ENCODE measurements at places on chromosomes 6 and 20.

DNA sequence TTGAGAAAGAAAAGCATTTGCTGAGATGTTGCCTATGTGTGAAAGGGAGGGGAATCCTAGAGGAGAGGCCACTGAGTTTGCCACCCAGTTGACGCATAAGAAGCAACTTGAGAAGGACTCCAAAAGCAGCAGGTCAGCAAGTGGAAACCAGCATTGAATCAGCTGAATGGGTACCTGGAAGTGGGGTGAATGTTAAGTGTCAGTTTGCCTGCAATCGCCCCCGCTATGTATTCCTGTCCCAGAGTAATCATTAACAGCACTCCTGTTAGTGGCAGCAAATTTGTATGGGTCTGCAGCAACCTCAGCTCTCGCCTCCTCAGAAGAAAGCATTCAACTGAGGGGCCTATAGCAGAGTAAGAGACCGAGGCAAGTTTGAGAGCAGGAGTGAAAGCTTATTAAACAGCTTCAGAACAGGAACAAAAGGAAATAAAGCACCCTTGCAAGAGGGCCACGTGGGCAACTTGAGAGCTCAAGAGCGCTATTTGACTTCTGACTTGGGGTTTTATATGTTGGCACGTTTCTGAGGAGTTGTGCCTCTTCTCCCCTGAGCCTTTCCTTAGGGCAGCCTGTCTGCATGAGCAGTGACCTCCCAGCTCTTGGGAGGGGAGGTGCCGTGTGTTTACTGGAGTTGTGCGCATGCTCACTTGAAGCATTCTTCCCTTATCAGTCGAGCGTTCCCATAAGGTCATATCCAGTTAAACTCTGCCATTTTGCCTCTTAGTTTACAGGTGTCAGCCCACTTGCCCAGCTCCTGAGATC, 122.6 kb upstream of the PHACTR1 start:
- no peak for DNase-seq

GRCh38 chr6:21596949-21597682, 3.6 kb downstream of the SOX4 start:
- peak; percentile 51 for DNase-seq

DNA sequence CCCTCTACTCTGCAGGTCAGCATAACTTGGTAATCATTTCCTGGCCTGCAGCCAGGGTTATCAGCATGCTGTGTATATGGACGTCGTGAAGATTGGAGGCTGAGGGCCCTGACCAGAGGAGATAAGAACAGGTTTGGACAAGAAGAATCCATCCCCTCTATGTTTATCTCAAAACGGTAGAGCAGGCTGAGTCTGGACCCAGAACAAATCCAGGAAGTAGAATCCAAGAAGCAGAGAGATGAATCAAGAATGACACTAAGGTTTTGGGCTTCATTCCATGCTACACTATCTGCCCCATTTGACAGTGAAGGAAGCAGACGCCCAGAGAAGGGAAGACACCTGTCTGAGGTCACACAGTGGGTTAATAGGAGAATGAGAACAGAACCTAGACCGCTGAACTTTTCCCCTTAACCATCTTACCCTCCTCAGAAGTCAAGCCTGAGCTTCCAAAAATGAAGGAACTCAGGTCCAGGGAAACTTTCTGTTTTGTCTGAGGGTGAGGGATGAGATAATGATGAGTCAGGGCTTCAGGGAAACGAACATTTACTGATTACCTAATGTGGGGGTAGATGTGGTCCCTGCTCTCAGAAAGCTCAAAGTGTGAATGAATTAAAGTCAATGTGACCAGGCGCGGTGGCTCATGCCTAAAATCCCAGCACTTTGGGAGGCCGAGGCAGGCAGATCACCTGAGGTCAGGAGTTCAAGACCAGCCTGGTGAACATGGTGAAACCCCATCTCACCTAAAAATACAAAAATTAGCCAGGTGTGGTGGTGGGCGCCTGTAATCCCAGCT, 9.4 kb upstream of the COMMD7 start:
- peak; percentile 80 for DNase-seq

DNA sequence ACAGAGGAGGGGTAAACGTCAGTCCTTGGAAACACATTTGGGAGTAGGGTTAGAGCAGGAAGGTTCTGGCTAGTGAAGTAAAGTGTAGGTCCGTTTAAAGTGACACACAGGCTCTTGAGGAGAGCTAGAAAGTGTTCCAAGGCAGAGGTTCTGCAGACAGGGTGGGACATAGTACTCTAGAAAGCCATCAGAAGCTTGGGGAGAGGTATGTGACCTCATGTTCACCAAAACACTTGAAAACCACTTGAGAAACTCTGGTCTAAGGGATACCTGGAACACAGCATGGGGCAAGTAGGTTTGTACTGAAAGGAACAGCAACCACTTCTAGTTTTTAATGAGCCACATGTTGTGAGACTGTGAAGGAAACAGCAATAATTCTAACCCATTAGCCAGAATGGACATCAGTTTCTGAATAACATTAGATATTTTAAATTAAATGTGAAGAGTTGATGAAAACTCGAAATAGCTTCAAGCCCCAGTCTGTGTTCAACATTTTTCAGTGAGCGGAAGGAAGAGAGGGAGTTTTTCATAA, 49.0 kb downstream of the SOBP start:
- DNase-seq, result no peak

DNA sequence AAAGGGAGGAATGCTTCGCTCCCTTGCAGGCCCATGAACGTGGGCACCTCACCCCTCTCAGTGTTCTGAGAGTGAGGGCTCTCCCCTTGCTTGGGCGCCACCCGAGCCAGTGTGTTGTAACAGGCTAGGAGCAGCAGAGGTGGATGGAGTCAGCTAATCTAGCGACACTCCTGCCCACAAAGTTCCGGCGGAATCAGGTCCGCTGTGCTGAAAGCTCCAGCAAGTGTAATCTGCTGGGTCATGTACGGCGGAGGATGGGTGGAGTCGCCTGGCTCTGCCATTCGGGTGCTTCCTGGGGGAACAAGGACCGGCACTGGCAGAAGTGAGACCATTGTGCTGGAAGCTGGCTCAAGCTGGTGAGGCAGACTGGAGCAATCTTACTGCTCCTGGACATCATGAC, 1310.1 kb downstream of the EPHA7 start:
- DNase-seq, result no peak

GRCh38 chr20:4038047-4038459, 22.7 kb upstream of the RNF24 start:
- peak; percentile 83 for DNase-seq

DNA sequence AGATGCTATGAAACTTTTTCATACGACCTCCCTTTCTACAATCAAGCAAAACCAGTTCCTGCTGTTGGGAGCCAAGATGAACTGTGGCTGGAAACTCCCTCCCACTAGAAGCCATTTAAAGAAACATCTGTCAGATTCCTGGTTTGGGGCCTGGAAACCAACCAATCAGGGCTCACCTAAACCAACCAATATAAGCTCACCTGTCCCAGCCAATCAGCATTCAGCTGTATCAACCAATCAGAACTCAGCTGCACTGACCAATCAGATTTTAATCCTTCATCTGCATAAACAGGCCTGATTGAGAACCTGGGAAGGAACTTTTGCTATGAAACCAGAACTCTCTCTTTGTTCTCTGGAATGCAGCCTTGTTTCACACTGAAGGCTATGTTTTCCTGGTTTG, 42.4 kb downstream of the SNX14 start:
- no peak for DNase-seq

DNA sequence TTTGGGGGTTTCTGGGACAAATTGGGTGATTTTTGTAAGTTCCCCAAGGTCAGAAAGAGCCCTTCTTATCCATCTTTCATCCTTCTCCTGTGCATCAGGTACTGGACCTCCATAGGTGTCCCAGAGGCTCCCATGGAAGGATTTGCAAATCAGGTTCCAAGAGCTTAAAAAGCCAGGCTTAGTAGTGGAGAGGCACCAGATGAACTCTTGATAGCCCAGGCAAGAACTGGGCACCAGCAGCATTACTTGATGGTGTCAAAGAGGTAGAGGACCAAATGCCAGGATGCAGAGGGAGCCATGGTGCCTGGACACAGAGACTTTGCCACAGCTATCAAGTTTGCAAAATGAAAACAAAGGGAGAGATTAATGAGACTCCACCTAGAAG, 20.9 kb upstream of the TRAM2 start:
- DNase-seq, result no peak

DNA sequence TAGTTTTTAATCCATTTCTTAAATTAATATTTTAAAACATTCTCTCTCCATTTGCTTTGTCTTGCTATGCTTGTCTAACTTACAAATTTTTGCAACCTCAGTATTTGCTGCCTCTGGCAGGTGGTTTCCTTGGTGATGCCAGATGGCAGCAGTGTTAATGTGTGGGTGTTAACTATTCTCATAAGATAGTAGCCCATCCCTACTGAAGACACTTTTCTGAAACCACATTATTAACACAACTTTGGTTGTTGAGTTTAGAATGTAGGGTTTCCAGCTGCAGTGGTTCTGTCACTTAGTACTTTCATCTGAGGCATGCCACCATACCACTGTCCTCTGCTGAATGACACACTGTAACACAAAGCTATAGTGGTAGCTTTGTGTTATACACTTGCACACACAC, 75.1 kb downstream of the MYO6 start:
- no peak for DNase-seq

DNA sequence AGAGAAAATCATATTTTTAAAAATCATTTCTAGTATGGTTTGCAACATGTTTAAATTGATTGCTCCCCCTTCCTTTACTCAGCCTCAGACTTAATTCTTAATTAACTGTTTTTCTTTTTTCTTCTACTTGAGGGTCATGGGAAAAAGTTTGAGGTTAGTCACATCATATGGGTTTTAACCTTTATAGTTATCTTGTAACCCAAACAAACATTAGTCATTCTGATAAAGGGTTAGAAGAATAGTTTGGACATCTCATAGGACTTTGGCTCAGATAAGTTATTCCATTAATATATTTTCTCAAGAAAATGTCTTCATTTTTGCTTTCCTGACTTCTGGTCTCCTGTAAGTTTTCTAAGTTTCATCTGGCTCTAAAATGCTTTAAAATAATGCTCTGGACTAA, 34.5 kb upstream of the TSPYL1 start:
- peak; percentile 13 for DNase-seq

DNA sequence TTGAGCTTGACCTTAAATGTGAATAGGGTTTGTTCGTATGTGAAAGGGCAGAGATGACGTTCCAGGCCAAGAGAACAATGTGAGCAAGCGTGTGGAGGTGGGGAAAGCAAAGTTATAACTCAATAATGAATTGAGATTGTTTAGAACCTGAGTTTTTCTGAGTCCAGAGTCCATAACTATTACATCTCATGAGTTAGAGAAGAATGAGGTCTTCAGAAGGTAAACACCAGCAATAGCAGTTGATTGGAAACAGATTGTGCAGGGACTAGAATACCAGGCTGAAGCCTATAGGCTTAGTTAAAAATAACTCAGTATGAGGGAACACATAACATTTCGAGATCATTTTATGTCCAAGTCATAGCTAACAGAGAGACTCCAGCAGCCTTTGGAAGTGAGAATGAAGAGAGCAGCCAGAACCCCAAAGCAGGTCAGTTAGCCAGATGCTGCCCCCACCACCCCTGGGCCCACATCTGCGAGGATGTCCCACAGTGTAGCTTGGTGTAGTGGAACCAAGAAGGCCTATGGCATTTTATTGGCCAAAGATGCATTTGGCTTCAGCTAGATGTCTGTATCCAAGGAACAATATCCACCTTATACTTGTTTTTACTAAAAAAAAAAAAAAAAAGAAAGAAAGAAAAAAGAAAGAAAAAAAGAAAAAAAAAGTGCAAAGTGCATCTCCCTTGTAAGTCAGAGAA, 121.7 kb downstream of the TNFRSF21 start:
- peak; percentile 27 for DNase-seq

- DNase-seq, result no peak
Observed at GRCh38 chr20:6058684-6059295, 4.9 kb upstream of the LRRN4 start.

DNA sequence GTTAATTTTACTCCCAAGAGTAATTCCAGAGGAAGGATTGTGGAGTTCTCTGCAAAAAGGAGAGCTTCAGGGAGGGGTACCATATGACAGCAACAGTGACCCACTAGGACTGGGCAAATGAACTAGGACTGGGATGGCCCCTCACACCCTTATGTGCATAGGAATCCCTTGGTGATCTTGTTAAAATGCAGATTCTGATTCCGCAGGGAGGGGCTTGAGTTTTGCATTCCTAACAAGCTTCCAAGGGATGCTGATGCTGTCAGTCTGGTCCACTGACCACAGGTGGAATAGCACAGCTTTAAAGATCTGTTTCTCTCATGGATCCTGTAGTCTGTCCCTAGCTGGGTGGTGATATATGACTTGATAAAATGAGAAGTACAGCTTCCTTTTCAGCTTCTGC, 6.3 kb upstream of the FOXA2 start:
- DNase-seq, result no peak

GRCh38 chr6:117494283-117494682, 11.8 kb downstream of the DCBLD1 start:
- no peak for DNase-seq

GRCh38 chr20:34864216-34864615, 8.4 kb downstream of the GGT7 start:
- DNase-seq, result no peak

- DNase-seq, result no peak
Observed at GRCh38 chr6:25700761-25701160, 48.7 kb downstream of the SCGN start.

- DNase-seq, result no peak
Observed at GRCh38 chr6:19268117-19268516, 569.1 kb upstream of the ID4 start.

DNA sequence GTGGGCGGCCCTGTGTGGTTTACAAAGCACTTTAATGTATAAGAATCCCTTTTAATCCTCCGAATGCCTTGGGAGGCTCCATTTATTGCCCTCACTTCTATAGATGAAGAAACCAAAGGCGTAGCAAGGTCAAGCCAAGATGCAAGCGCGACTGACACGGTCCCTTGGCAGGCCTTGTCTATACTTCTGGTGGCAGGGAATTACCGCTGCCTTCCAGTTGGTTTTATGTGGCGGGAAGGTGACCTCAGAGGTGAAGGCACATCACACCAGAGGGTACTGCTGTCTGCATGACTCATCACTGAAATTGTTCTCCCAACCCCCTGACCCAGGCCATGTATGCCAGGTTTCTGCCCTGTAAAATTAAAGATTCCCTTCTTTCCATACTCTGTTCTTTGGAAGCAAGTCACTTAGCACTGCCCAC, 36.1 kb upstream of the NAA20 start:
- peak; percentile 72 for DNase-seq

All from EL (cell line).